ENCODE measurements at places on chromosomes 11 and 22. TPM values are rescaled to one million over a fixed set of nuclear protein-coding genes. Genes with fewer than 3 reads are reported as not detected.

DNA sequence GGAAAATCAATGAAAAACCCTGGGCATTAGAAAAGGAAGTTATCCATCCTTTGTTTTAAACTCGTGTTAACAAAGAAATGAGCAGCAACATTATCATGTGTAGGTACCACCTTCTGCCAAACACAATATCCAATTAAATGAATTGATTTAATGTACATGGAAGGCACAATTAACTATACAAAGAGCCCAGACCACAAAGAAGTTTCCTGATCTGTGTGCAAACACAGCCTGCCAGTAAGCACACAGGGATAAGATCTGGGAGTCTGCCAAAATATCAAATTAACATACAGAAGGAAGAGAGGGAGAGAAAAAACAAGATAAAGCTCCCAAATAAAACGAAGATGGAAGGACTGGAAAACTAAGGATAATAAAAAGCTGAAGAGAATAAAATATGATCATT, 54.1 kb upstream of the SLC25A1 start:
- H3K36me3 ChIP-seq, result peaks cover 38% of the 10 kb centered on the region
- H3K27me3 ChIP-seq, result no peaks in the 10 kb centered on the region
- DNase-seq, result no peak
- H3K27ac ChIP-seq, result no peak overlapping the region
- no peaks in the 10 kb centered on the region for H3K4me1 ChIP-seq

DNA sequence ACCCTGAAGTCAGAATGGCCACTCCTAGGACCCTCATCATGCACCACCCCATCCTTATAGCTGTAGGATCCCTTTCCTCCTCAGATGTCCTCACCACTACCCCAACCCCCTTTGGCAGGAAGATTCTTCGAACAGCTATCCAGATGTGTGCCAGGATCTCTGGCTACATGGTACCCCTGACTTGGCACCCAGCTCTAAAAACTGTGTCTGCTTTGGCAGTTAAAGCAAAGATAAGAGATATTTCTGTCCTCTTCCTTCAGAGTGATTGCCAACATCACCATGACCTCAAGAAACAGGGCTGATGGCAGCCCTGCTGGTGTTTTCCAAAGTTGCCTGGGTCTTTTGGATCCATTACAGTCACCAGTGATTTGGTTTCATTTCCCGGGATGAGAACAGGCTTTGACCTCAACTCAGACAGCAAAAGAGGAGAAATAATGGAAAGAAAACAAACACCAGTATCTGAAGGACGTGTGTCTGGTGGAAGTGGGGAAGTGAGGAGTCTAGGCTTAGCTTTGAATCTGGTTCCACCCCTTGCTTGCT, 4.3 kb upstream of the NRIP3 start:
- no peaks in the 10 kb centered on the region for H3K36me3 ChIP-seq
- no peaks in the 10 kb centered on the region for H3K27me3 ChIP-seq
- H3K27ac ChIP-seq, result no peak overlapping the region

GRCh38 chr11:8605971-8606563, 12.0 kb upstream of the STK33 start:
- H3K27me3 ChIP-seq, result no peaks in the 10 kb centered on the region
- DNase-seq, result peak; percentile 19
- H3K4me3 ChIP-seq, result no peak overlapping the region

DNA sequence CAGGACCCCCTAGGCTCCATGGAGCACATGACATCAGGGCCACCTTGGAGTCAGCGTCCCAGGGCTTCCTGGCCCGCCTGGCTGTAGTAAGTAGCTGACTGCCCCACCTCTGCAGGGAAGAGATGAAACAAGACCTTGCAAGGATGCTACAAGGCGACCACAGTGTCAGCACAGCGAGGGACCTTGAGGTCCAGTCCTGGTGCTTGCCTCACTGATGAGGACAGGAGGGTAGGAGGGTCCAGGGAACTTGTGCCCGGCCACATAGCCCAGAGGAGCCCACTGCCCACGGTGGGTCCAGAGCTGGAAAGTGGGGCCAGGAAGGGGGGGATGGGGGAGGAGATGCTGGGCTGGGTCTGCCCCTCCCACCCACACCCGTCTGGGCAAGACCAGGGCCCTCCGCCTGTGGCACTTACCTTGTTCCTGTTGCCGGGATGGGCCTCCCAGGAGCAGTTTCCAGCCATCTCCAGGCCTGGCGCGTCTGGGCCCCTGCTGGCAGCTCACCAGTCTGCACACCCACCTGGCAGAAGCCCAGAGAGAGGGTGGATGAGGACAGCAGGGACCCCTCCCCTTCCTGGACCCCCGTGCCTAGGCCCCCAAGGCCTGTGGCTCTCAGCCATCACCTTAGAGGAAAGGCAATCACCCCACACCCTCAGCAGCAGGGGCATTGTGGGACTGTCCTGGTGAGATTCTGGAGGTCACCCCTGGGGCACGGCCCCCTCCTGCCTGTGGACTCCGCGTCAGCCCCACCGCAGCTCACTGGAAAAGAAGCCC, 3.4 kb downstream of the MRGPRF start:
- DNase-seq, result no peak
- H3K27ac ChIP-seq, result peak overlapping the region; percentile 99
- H3K4me3 ChIP-seq, result peak overlapping the region; percentile 83
- H3K27me3 ChIP-seq, result no peaks in the 10 kb centered on the region
- peaks cover 31% of the 10 kb centered on the region for H3K36me3 ChIP-seq

- H3K27ac ChIP-seq, result peak overlapping the region; percentile 61
- H3K36me3 ChIP-seq, result no peaks in the 10 kb centered on the region
- H3K4me3 ChIP-seq, result no peak overlapping the region
- DNase-seq, result no peak
Measured at GRCh38 chr11:68950762-68951161, 30.0 kb downstream of the MRGPRD start.

DNA sequence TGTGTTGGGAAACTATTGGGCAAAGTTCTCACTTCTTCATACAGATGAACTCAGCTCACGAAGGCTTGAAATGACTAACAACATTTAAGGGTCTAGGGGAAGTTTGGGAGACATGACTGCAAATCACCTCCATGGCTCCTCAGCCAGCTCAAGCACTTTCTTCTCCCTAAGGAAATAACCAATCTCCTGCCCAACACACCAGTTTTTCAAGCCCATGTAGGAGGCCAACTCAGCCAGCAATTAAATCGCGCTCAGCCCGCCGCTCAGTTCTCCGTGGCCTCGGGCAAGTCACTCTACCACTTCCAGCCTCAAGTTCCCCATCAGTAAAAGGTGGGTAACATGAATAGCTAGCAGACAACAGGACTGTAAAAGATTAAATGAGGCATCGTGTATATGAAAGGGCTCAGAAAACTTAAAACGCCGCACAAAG, 796 bp downstream of the POLDIP3 start:
- H3K27me3 ChIP-seq, result no peaks in the 10 kb centered on the region
- peak overlapping the region; percentile 74 for H3K4me3 ChIP-seq
- peak overlapping the region; percentile 95 for H3K27ac ChIP-seq
- H3K4me1 ChIP-seq, result peaks cover 56% of the 10 kb centered on the region
- H3K36me3 ChIP-seq, result peaks cover under 1% of the 10 kb centered on the region

DNA sequence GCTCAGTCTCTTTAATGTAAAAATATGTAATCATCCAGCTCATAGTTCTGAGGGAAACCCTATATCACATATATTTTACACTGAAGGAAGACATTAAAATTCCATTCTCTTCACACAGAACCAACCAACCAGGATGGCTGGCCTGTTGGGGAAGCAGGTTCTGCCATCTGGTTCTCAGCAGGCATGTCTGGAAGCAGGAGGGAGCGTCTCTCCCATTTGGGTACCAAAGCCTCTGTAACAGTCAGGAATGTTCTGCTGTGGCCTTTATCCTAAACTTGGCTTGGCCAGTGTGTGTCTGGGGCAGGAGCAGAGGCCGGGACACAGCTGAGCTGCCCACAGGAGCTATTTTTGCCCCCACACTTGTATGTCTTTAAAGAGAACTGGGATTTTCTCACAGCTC, 29.2 kb downstream of the SGSM3 start:
- peaks cover 29% of the 10 kb centered on the region for H3K36me3 ChIP-seq
- H3K4me1 ChIP-seq, result peaks cover 15% of the 10 kb centered on the region
- H3K4me3 ChIP-seq, result no peak overlapping the region

DNA sequence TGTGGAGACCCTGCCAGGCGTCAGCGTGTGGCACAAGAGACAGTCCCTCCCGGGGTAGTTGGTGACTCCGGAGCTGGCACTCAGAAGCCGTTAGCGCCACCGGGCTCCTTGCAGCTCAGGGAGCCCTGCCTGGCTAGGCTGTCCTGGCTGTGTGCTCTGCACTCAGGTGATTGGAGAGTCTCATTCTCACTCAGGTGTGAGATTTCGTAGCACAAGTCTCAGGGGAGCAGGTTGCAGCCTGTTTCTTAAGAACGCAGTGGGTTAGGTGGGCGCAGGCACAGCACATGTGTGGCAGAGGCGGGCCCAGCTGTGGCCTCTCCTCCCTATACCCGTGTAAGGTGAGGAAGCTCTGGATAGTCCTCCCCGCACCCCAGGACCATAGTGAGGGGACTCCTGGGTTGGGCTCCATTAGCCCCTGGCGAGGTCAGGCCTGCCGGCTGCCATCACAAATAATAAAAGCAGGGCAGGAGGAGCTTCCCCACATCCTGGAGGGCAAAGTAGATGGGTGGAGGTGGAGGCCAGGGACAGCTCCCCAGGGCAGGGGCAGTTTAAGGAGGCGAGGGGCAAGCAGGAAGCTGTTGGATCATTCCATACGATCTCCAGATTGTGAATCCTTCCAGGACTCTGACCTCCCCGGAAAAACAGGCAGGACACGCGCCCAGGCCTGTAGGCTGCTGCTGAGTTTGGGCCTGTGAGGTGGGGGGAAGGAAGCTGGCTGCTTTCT, 39.4 kb downstream of the SBF1 start:
- no peak overlapping the region for H3K27ac ChIP-seq
- DNase-seq, result no peak
- peaks cover 65% of the 10 kb centered on the region for H3K36me3 ChIP-seq
- H3K4me1 ChIP-seq, result no peaks in the 10 kb centered on the region
- H3K4me3 ChIP-seq, result no peak overlapping the region
- H3K27me3 ChIP-seq, result no peaks in the 10 kb centered on the region

DNA sequence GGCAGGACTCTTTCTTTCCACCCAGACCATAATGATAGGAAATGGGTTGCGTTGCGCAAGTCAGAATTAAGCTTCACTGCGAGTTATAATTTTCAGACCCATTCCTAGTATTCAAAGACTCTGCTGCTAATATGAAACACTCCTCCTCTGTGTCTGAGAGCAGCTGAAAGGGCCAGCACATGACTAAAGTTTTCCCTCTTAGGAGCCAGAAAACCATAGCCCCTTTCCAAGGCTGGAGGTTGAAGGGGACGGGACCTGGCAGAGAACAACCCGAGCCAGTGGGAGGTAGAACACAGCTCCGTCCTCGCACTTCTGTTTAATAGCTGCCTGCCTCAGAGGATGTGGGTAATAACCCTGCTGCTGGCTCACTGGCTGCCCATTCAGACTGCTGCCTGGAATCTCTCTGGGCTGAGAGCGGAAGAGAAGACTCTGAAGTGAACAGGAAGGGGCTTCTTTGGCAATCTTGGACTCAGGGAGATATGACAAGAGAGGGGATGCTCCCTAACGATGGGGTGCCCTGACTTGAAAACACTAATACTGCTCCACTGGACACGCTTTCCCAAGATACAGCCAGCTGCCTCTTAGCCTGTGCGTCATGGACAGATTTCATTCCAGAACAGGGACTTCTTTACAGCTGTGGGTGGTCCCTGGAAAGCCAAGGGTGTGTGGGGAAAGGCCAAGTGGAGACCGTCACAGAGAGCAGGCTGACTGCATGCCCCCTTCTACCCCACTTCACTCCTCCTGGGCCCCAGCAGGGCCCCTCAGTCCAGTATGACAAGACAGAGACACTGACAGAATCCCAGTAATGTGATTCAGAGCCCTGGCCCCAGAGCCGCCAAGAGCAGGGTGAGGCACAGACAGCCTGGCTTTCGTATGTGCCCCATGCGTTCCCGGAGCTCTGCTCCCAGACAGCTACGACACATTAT, 156.9 kb downstream of the FEZ1 start:
- no peaks in the 10 kb centered on the region for H3K4me1 ChIP-seq
- H3K27me3 ChIP-seq, result no peaks in the 10 kb centered on the region
- H3K27ac ChIP-seq, result peak overlapping the region; percentile 34
- no peak for DNase-seq

- H3K27ac ChIP-seq, result no peak overlapping the region
- H3K4me3 ChIP-seq, result no peak overlapping the region
- H3K4me1 ChIP-seq, result peaks cover 12% of the 10 kb centered on the region
- H3K27me3 ChIP-seq, result no peaks in the 10 kb centered on the region
Measured at GRCh38 chr11:128189823-128190222, 397.5 kb downstream of the ETS1 start.

GRCh38 chr11:104736502-104736901, 161.8 kb downstream of the CASP12 start:
- DNase-seq, result no peak
- H3K27me3 ChIP-seq, result no peaks in the 10 kb centered on the region
- H3K4me3 ChIP-seq, result no peak overlapping the region
- no peak overlapping the region for H3K27ac ChIP-seq
- H3K36me3 ChIP-seq, result no peaks in the 10 kb centered on the region

- H3K36me3 ChIP-seq, result no peaks in the 10 kb centered on the region
- no peak for DNase-seq
- H3K27ac ChIP-seq, result no peak overlapping the region
- no peaks in the 10 kb centered on the region for H3K27me3 ChIP-seq
Measured at GRCh38 chr11:33552756-33553155, 147.9 kb downstream of the C11orf91 start.

DNA sequence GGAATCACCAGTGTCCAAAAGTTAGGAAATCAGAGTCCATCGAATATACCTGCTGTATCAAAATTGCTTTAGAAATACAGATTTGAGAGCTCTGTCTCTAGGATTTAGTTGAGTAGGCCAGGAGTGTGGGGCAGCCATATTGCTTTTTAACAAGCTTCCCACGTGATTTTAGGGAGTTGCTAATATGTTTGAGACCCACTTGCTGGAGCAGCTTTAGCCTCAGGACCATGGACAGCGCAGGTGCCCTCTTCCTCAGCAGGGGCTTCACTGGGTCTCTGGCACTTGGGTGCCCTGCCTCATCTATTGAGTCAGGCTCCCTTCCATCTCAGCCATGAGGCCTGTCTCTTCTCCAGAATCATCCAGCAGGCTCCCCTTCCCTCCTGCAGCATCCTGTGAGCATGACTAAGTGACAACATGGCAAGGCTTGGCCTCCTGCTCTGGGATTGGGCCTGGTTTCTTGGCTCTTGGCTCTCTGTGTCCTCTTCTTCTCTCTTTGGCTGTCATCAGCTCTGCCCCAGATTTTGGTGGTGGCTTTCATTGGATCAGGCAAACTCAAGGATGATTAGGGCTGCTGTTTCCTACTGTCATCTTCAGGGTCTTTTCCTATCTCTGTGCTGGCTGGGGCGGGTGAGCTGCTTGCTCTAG, 70.0 kb downstream of the SGSM1 start:
- DNase-seq, result no peak
- no peak overlapping the region for H3K4me3 ChIP-seq
- no peak overlapping the region for H3K27ac ChIP-seq
- no peaks in the 10 kb centered on the region for H3K27me3 ChIP-seq

- no peaks in the 10 kb centered on the region for H3K36me3 ChIP-seq
- H3K4me3 ChIP-seq, result peak overlapping the region; percentile 28
- no peaks in the 10 kb centered on the region for H3K27me3 ChIP-seq
- H3K27ac ChIP-seq, result peak overlapping the region; percentile 89
- H3K4me1 ChIP-seq, result peaks cover 51% of the 10 kb centered on the region
- no peak for DNase-seq
Measured at GRCh38 chr11:2306452-2306823, 4.6 kb downstream of the TSPAN32 start.

LMNTD2 gene
- total RNA-seq, result 3.1 TPM

SAA2 gene
- total RNA-seq, result 0.34 TPM

SCGB1C1 gene
- not detected for total RNA-seq

MMP7 gene
- total RNA-seq, result not detected

LRRC75B gene
- 11.3 TPM for total RNA-seq

DGAT2 gene
- 0.83 TPM for total RNA-seq

CRYBB2 gene
- not detected for total RNA-seq

PYGM gene
- total RNA-seq, result 18.4 TPM

PKDREJ gene
- under 0.01 TPM for total RNA-seq

GAB4 gene
- not detected for total RNA-seq

All from esophagus muscularis mucosa (tissue), 4 donors.